Endothelial cell (in vitro differentiated cells): ENCODE measurements at places on chromosomes 12 and 14. TPM values are rescaled to one million over a fixed set of nuclear protein-coding genes. Genes with fewer than 3 reads are reported as not detected.

The IQSEC3 gene
- total RNA-seq, result 13.2 TPM

The RNF212B gene
- not detected for total RNA-seq

DNA sequence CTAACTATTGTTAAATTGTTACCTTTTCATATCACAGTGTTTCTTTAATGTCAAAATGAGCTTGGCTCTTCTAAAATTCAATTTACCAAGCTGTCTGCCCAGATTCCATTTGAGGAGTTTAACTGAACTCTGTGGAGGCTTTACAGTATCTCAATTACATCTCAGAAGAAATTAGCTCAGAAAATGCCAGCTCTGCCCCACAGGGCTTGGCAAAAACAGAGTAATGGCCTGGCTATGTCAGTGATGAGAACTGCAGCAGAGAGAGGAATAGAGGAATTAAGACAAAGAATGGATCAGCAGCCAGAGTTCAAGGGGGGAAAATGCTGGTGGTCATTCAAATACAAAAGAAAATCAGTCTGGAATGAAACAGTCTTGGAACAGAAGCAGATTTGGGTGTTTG is 15.8 kb upstream of the TMTC1 start:
- H3K27me3 ChIP-seq, result no peaks in the 10 kb centered on the region
- no peak overlapping the region for H3K27ac ChIP-seq
- H3K4me1 ChIP-seq, result no peaks in the 10 kb centered on the region
- H3K36me3 ChIP-seq, result no peaks in the 10 kb centered on the region
- H3K4me3 ChIP-seq, result no peak overlapping the region

DNA sequence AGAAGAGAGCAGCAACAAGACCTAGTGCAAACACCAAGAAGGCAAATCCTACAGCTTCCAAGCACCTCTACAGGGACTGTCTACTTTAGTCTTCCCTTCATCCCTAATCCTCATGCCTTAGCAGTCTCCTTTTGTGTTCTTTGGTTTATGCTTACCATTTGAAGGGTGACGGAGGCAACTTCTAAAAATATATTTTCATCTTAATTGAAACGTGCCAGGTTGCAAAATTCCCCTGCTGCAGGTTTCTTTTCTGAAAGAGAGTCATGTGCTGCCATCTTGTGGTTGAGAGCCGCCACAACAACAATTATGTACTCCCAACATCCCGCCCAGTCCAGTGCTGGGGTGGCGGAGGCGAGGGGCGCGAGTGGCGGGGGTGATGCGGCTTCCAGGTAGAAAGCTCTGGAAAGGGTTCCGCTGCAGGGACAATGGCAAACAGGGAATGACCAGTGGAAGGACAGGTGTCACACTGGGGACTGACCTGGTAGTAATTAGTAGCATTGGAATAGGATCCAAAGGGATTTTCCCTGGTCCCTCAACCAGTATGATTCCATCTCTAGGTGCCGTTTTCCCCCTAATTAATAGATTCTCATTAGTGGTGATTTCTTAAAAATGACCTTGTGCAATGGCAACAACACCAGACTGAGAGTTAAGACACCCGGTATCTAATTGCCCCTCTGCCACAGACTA is 80.3 kb upstream of the GNG2 start:
- no peak overlapping the region for H3K4me3 ChIP-seq
- no peak overlapping the region for H3K27ac ChIP-seq
- peaks cover 6% of the 10 kb centered on the region for H3K36me3 ChIP-seq
- peak; percentile 71 for DNase-seq

- no peak overlapping the region for H3K4me3 ChIP-seq
- DNase-seq, result no peak
- H3K4me1 ChIP-seq, result no peaks in the 10 kb centered on the region
- no peak overlapping the region for H3K27ac ChIP-seq
Measured at GRCh38 chr12:65634626-65635331, 189.5 kb upstream of the HMGA2 start.

GRCh38 chr12:64256166-64256800 is 34.2 kb upstream of the KICS2 start:
- no peak for DNase-seq
- H3K4me1 ChIP-seq, result no peaks in the 10 kb centered on the region
- no peak overlapping the region for H3K27ac ChIP-seq
- no peaks in the 10 kb centered on the region for H3K36me3 ChIP-seq

- peak within 1 kb of the TSS; percentile 100 for H3K4me3 ChIP-seq
- peaks cover 2% of the 10 kb centered on the region for H3K27me3 ChIP-seq
- peak within 1 kb of the TSS; percentile 94 for H3K27ac ChIP-seq
- H3K36me3 ChIP-seq, result peaks cover 3% of the 10 kb centered on the region
- DNase-seq, result no peak
- peaks cover 45% of the 10 kb centered on the region for H3K4me1 ChIP-seq
Measured at GRCh38 chr12:63844391-63845341, at the start of gene SRGAP1. SRGAP1 (plus strand) TSS chr12:63844700; CDS start chr12:63844817, 117 bp downstream.
